ENCODE measurements at places on chromosomes 4 and X.

GRCh38 chr4:8021796-8022195 is 82.1 kb upstream of the AFAP1 start:
- no peak for DNase-seq

DNA sequence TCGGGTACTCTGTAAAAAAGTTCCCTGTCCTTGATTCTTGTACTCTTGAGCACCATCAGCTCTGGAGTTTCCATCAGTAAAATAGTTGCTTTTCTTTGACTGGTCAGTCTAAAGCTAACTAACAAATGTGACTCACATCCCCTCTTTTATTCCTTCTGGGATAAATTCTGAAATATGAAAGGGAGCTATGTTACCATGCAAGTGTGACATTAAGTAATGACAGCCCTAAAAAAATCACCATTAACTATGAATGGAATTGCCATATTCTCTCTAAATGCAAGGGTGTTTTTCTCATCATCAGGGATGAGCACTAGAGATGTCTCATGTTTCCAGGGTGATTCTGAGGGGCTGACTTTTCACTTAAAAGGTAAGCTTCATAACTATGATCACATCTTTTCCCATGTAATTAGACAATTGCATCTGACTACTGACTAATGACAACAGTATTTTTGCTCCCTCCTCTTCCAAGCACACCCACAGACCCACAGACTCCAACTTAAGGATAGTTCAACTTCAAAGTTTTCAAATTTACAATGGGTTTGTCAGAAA is 26.9 kb upstream of the RASGEF1B start:
- no peak for DNase-seq

DNA sequence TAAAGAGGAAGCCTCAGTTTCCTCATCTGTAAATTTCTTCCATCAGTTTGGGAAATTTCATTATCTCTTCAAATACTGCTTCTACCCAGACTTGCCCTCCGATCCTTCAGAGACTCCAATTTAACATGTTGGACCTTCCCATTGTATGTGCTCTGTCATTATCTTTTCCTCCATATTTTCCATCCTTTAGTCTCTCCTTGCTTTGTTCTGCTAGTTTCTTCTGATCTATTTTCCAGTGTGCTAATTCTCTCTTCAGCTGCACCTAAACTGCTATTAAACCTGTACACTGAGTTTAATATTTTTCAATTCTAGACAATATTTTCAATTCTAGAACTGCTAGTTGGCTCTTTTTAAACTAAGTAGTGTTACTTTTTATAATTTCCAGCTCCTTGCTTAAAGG is 65.5 kb downstream of the EVC start:
- DNase-seq = no peak

DNA sequence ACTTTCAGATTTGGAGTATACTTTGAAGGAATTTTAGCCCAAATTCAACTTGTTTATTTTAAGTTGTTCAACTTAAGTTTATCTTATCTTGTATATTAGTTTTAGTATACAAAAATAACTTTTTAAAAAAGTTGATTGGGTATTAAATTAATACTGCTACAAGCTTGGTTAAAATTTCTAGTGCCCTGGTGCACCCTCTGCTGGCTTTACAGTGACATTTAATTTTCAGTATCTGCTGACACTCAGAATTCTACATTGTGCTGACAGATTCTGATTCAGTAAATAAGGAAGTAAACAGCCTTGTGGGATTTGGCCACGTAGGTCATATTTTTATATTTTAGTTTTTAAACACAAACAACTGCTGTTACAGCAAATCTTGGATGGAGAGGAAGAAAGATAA is 2.9 kb downstream of the EDA start:
- peak; percentile 33 for DNase-seq

GRCh38 chr4:103289186-103289585 is 91.0 kb upstream of the CENPE start:
- peak; percentile 7 for DNase-seq

- no peak for DNase-seq
Measured at GRCh38 chrX:10033375-10034007, 66.3 kb downstream of the CLDN34 start.

GRCh38 chrX:9392445-9392844 is 72.4 kb upstream of the TBL1X start:
- DNase-seq = no peak

GRCh38 chr4:159280442-159281172 is 177.7 kb downstream of the RAPGEF2 start:
- DNase-seq = no peak

GRCh38 chr4:119835613-119835910 is 207.0 kb upstream of the PDE5A start:
- no peak for DNase-seq

DNA sequence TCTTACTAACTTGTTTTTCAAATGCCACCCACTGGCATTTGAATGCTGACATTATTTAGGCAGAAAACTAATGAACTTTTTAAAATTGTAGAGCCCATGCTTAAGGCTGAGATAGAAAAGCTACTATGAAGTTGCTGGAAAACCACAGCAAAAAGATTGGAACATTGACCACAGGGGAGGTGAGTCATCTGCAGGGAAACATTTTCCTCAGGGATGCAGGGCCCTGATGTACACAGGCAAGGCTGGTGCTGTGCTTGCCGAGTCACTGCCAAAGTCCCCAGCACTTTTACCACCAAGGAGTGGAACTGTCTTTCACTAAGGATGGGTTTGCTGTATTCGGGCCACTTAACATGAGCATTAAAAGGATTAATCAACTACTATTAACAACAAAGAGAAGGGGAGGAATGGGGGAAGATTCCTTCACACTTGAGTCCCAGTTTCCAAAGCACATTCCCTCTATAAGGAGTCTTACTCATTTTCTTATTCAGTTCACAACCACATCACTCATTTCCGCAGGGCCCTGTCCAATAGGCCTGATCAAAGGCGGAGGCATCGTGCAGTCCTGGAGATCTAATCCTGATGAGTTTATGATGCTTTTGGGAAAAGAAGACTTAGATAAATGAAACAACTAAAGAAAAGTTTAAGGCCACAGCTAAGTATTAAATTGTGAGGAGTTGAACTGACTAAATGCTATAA is 202.9 kb upstream of the NPY2R start:
- no peak for DNase-seq

DNA sequence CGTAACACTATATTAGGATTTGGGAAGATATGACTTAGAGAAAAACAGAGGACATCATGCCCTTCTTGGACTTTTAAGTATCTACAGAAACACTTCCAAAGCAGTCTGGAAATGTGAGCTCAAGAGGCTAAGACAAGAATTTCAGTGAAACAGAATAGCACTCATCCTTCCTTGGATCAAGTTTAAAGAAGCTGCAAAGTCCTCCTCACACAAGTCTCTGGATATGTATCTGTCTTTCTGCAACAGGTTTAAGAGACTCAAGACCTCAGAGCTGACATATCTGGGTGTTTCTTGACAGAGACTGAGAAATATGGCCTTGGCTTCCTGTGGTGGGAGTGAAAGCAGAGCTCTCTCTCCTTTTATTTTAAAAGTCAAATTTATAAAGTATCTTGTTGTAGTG is 82.5 kb upstream of the GIMD1 start:
- DNase-seq = no peak

- no peak for DNase-seq
Measured at GRCh38 chr4:94933799-94934198, 176.0 kb downstream of the BMPR1B start.

- DNase-seq = no peak
Measured at GRCh38 chr4:15365641-15366040, 62.2 kb upstream of the C1QTNF7 start.

DNA sequence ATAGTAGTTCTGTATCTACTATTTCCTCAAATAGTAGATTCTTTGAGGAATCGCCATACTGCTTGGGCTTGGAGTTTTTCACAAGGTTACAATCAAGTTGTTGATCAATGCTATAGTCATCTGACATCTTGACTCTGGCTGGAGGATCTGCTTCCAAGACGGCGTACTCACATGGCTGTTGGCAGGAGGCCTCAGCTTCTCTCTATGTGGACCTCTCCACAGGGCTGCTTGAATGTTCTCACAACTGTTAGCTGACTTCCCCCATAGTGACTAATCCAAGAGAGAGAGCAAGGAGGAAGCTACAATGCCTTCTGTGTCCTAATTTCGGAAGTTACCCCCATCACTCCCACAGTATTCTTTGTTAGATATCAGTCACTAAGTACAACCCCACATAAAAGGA is 10.3 kb downstream of the EGFL6 start:
- no peak for DNase-seq

DNA sequence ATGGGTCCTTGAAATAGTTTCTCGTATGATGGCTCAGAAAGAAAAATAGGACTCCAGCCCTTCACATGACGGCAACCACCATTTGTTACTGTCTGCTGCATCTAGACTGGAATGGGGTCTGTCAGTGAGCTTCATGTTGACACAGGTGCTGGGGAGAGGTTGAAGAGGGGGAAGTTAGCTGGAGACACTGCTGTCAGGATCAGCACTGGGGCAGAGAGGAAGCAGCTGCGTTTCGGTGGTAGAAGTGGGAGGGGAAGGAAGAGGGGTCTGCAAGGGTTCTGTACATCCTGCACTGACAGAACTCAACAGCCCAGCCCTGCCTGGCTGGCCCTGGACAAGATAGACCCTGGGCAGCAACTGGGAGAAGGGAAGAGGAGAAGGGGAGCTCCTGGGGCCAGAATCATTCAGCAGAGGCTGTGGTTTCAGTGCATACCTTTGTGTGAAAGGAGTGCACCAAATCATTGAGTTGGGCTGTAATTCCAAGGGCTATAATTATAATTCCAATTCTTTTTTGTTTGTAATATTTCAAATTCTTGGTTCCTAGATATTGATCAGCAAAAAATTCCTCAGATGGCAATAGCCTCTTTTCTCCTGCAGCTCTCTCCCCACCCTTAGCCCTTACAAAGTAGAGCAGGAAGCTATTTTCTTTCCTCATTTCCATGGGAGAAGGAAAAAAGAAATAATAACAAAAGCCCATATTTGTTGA is 119.4 kb upstream of the C1GALT1C1 start:
- DNase-seq = no peak

GRCh38 chrX:72040506-72040905 is 91.2 kb downstream of the RTL5 start:
- DNase-seq = no peak

DNA sequence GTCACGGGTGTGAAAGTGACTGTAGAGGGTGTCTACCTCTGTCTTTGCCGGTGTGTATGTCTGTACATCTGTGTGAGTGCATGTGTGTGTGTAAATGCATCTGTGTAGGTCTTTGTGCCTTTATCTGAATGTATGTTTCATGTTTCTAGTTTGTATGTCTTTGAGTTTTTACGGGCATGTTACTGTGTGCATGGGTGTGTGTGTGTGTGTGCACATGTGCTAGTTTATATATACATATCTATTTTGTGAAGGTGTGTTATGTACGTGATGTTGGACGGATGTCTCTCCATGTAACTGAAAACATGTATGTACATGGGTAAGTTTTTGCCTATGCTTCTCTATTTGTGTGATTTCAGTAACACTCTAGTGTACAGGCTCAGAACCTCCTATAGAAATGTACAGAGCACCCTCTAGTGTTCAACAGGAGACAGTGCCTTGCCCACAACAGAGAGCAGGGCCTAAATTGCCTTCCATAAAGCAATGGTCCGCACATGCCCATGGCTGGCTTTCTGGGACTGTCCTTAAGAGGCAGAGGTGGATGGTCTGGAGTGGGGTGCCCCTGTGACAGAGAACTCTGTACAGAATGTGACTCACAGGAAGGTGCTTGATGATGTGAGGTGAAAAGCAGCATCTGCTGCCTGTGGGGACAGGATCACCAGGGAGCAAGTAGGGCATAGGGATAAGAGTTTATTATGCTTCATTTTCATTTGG is 343.5 kb downstream of the RAPGEF2 start:
- peak; percentile 56 for DNase-seq

DNA sequence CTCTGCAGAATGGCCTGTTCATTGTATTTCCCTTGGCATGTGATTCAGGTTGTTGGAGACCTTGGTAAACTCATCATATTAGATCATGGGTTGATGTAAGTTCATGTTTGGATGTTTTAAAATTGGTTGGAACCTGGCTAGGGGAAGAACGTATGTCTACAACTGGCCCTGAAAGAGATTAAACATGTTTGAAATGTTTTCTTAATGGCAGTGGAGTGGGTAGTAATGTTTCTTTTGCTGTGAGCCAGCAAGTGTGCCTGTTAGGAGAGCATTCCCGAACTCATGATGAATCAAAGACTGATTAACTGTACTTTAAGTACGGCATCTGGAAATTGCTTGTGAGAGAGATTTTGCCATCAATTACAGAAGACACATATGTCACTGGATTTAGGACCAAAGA is 44.5 kb upstream of the SLC4A4 start:
- no peak for DNase-seq

DNA sequence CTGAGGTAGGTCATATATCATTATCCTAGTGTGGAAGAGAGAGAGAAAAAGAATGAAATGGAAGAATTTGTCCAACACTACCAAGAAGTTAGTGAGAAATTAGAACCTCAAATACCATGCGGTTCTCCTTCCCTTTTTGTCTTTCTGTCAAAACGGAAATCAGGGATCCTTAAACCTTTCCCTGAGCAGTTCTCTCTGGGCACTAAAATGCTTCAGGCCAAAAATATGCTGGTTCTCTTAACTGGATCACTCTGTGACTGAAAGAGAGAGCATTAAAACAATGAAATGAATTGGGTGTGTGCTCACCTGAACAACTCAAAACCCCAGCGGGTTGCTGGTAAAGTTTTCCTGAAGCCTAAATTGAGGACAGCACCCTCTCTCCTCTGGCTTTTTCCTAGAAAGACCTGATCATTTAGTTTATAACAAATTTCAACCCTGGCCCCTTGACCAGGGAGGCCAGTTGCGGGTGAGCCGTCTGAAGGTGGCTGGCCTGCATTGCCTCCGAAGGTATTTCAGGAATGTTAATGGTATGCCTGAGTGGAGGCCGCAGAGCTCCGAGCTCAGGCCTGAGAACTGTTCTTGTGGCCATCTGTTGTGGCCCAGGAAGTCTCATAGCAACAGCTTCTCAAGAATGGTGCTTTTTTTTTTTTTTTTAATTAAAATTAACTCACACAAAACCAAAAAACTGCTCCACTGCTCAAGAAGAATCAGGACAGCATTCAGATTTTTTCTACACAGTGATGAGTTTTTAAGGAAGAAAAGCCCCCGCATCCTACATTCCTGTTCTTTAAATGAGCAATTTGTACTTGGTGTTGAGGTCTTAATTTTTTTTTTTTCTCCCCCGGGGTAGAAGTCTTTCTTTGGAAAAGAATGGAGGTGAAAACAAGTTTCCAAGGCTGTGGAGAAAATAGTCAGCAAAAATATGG is 155.1 kb downstream of the SHROOM3 start:
- no peak for DNase-seq

GRCh38 chr4:174669270-174669669 is 147.0 kb upstream of the HPGD start:
- DNase-seq = no peak
